ENCODE measurements at places on chromosomes 16 and 17. TPM values are rescaled to one million over a fixed set of nuclear protein-coding genes. Genes with fewer than 3 reads are reported as not detected.

The KRT31 gene
- total RNA-seq, result not detected

The CDH1 gene
- total RNA-seq, result 18.9 TPM

The SRCAP gene
- 28.0 TPM for total RNA-seq

The COL1A1 gene
- total RNA-seq, result 185 TPM

The GRAP gene
- total RNA-seq, result 4.6 TPM

The DNAAF8 gene
- total RNA-seq, result 15.3 TPM

The RNPS1 gene
- 127 TPM for total RNA-seq

The GLP2R gene
- total RNA-seq, result 0.59 TPM

The GJC1 gene
- 8.3 TPM for total RNA-seq

The HSD17B1 gene
- total RNA-seq, result 0.78 TPM

The PRR15L gene
- not detected for total RNA-seq

The LITAFD gene
- total RNA-seq, result not detected

The KREMEN2 gene
- total RNA-seq, result not detected

The DPEP1 gene
- 2.5 TPM for total RNA-seq

The CTF1 gene
- total RNA-seq, result 3.6 TPM

The HYDIN gene
- 0.30 TPM for total RNA-seq

The EFNB3 gene
- not detected for total RNA-seq

The METRNL gene
- total RNA-seq, result 134 TPM

The OTOP2 gene
- total RNA-seq, result not detected

The SKAP1 gene
- 0.59 TPM for total RNA-seq

The TEX14 gene
- under 0.01 TPM for total RNA-seq

The ANKRD11 gene
- total RNA-seq, result 111 TPM

The KLHL10 gene
- not detected for total RNA-seq

The CCL7 gene
- not detected for total RNA-seq

The CLEC18A gene
- 2.4 TPM for total RNA-seq

The AOC2 gene
- total RNA-seq, result 3.1 TPM

The CCR7 gene
- not detected for total RNA-seq

The CD19 gene
- total RNA-seq, result 0.59 TPM

The PLCG2 gene
- 19.6 TPM for total RNA-seq

The NPB gene
- total RNA-seq, result not detected

The CTRB2 gene
- 45.0 TPM for total RNA-seq

The MT1H gene
- not detected for total RNA-seq

The TP53TG3C gene
- 1.8 TPM for total RNA-seq

The CLDN7 gene
- 2.0 TPM for total RNA-seq

Data from tibial nerve (tissue), 4 donors.